ENCODE measurements at places on chromosomes 3 and 15.

- DNase-seq: no peak
Observed at GRCh38 chr15:32730677-32731654, 13.2 kb downstream of the GREM1 start.

GRCh38 chr3:123067689-123068600 lies 1.1 kb downstream of the PDIA5 start:
- no peak for DNase-seq

DNA sequence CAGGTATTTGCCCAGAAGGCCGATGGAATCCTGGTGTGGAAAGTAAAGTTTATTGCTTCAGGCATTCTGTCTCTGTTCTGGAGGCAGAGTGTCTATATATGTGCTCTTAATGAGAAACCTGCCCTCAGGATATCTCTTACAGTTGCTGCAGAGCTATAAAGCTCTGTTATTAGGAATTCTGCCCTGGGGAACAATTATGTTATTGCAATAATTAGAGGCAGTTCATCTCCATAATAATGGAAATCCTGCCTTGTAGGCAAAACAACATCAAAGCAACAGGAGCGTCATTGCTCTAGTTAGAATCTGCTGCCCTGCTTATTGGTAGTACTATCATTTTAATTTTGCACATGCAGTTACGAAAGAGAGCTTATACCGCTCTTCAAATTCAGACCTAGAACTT lies 175.6 kb downstream of the IL5RA start:
- no peak for DNase-seq

DNA sequence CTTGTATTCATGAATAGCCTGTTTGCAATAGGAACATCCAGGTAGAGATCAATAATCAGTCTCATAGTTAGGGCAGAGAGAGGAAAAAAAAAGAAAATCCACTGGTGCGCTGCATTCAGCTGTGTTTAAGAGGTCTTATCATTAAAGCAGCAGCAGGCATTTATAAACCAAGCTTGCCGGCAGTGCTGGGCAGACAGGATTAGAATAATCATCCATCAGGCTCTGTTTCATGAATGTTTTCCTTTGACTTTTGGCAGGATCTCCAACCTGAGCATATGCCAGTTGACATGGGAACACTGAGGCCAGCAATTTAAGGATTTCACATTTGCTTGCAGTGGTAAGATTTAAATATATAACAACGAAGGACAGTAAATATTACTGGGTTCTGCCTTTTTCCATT lies 305.2 kb upstream of the SEMA6D start:
- no peak for DNase-seq

- no peak for DNase-seq
Observed at GRCh38 chr3:53324105-53324504, 23.2 kb downstream of the DCP1A start.

- no peak for DNase-seq
Observed at GRCh38 chr3:87307805-87308204, 31.4 kb upstream of the POU1F1 start.

DNA sequence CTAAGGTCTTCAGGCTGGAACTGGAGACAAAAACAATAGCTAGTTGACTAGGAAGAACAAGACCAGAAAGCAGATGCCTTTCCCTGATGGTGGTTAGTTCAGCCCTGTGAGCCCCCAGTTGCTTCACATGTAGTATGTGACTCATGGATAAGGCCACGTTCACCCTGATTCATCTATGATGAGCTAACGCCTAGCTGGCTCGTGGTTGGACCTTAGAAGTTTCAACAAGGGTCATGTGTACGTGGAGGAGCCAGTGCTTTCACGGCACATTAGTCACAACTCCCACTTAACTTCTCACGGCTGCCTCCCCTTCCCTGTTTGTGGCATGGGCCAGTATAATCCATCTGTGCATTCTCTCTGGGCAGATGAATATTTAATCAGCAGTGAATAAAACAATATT lies 20.6 kb downstream of the COL8A1 start:
- no peak for DNase-seq

- no peak for DNase-seq
Observed at GRCh38 chr3:112948346-112948838, 26.5 kb downstream of the CD200R1 start.
